Activated CD8-positive, alpha-beta memory T cell treated with anti-CD3 and anti-CD28 coated beads, Interleukin-2, amount 10 ng/mL, durations not matched to agents 7 days and 5 days (primary cell): ENCODE measurements at places on chromosomes 12 and 14. TPM values are rescaled to one million over a fixed set of nuclear protein-coding genes. Genes with fewer than 3 reads are reported as not detected.

GRCh38 chr12:53696285-53696654, 20.4 kb upstream of the ATP5MC2 start:
- no peak overlapping the region for H3K4me3 ChIP-seq
- DNase-seq, result no peak
- peaks cover 26% of the 10 kb centered on the region for H3K4me1 ChIP-seq
- no peak overlapping the region for H3K27ac ChIP-seq
- H3K27me3 ChIP-seq, result peaks cover 78% of the 10 kb centered on the region

DNA sequence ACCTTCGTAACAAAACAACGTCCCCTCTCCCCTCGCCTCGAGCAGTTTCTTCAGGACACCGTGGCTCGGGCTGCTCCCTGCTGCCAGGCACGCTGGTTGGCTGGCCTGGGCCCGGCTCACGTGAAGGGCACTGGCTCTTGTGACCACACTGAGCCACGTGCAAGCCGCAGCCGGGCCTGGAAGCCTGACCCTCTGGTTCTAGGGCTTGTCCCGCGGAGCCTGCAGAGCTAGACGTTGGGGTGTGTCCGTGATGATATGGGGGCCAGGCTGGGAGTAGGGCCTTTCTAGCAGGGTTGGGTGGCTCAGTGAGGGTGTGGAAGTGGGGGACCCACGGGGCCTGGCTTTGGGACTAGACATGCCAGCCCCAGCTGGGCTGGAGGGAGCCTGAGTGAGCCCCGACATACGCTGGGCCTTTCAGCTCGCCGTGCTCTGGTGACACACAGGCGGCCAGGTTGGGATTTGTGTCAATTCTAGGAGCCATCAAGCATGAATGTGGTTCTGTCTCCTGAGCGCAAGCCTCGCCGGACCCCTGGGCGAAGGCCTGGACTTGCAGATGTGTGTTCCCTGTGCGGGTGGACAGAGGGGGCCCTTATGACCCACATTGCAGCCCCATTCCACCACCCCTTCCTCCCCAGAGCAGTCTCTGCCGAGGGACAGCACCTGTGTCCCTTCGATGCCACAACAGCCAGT, 13.6 kb upstream of the AMN start:
- H3K4me3 ChIP-seq, result no peak overlapping the region
- DNase-seq, result no peak
- no peaks in the 10 kb centered on the region for H3K27me3 ChIP-seq
- H3K36me3 ChIP-seq, result peaks cover 8% of the 10 kb centered on the region
- H3K4me1 ChIP-seq, result no peaks in the 10 kb centered on the region
- H3K27ac ChIP-seq, result no peak overlapping the region

DNA sequence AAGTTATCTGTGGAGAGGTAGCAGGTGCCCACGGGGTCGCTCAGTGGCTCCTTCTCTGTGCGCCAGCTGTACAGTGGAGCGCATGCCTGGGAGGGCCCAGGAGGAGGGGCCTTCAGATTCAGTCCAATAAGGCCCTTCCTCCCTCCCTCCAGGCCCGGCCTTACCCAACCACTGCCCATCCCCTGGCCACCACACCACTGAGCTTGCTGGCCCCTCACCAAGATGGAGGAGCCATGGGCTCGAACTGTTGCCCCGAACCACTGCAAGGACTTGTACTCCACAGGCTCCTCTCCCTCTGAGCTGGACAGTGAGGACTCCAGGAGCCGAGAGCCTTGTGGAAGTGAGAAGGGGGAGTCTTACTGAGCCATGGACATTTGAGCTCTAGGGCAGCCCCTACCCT, 9.8 kb downstream of the ITGA5 start:
- no peaks in the 10 kb centered on the region for H3K27me3 ChIP-seq
- H3K36me3 ChIP-seq, result peaks cover 32% of the 10 kb centered on the region
- H3K27ac ChIP-seq, result no peak overlapping the region

RNF212B gene
- total RNA-seq, result not detected

- H3K27ac ChIP-seq, result no peak overlapping the region
- H3K27me3 ChIP-seq, result no peaks in the 10 kb centered on the region
- peaks cover 32% of the 10 kb centered on the region for H3K36me3 ChIP-seq
- DNase-seq, result no peak
- no peak overlapping the region for H3K4me3 ChIP-seq
- H3K4me1 ChIP-seq, result peaks cover 35% of the 10 kb centered on the region
Observed at GRCh38 chr14:71362920-71363584, 455.8 kb downstream of the PCNX1 start.

ACTR6 gene
- 34.2 TPM for total RNA-seq

- no peak overlapping the region for H3K27ac ChIP-seq
- H3K36me3 ChIP-seq, result no peaks in the 10 kb centered on the region
- H3K4me1 ChIP-seq, result peaks cover 25% of the 10 kb centered on the region
Observed at GRCh38 chr14:98909251-98909944, 362.6 kb downstream of the BCL11B start.

GRCh38 chr14:43786066-43786762, 720.9 kb downstream of the FSCB start:
- no peaks in the 10 kb centered on the region for H3K4me1 ChIP-seq
- no peak for DNase-seq
- H3K36me3 ChIP-seq, result no peaks in the 10 kb centered on the region
- no peaks in the 10 kb centered on the region for H3K27me3 ChIP-seq

- no peaks in the 10 kb centered on the region for H3K27me3 ChIP-seq
- H3K4me1 ChIP-seq, result no peaks in the 10 kb centered on the region
- no peaks in the 10 kb centered on the region for H3K36me3 ChIP-seq
- no peak overlapping the region for H3K27ac ChIP-seq
- no peak overlapping the region for H3K4me3 ChIP-seq
Observed at GRCh38 chr14:38882533-38882932, 220.5 kb downstream of the SEC23A start.

GRCh38 chr12:56521590-56522371, at the start of gene RBMS2:
RBMS2 (plus strand) TSS chr12:56521820; CDS start chr12:56522024, 204 bp downstream.
- peak within 1 kb of the TSS; percentile 77 for H3K4me3 ChIP-seq
- no peaks in the 10 kb centered on the region for H3K36me3 ChIP-seq
- H3K27ac ChIP-seq, result peak within 1 kb of the TSS; percentile 77
- peak; percentile 71 for DNase-seq
- H3K27me3 ChIP-seq, result no peaks in the 10 kb centered on the region

DNA sequence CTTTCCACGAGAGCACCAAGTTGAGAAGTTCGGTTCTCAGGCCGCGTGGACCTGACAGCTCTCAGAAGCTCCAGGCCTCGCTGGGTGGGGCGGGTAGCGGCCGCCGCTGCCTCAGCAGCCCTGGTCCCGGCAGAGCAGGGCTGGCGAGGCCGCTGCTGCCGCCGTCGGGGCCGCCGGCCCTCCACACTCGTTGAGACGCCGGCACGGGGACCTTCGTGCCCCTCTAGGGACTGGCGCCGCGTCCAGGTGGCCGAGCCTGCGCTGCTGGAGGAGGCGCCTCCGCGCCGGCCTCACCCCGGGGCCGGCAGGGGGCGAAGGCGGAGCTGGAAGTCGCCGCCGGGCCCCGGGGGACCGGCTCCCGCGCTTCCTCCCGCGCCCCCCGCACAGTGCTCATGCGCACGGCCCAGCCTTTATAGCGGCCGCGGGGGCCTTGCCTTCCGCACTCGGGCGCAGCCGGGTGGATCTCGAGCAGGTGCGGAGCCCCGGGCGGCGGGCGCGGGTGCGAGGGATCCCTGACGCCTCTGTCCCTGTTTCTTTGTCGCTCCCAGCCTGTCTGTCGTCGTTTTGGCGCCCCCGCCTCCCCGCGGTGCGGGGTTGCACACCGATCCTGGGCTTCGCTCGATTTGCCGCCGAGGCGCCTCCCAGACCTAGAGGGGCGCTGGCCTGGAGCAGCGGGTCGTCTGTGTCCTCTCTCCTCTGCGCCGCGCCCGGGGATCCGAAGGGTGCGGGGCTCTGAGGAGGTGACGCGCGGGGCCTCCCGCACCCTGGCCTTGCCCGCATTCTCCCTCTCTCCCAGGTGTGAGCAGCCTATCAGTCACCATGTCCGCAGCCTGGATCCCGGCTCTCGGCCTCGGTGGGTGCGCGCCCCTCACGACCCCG, at the start of gene COCH:
Gene COCH (plus strand): TSS at position 440 of the 879 bp plus-strand sequence. CDS start 380 bp downstream, at position 820.
- H3K36me3 ChIP-seq, result peaks cover 1% of the 10 kb centered on the region
- H3K4me1 ChIP-seq, result peaks cover 14% of the 10 kb centered on the region
- DNase-seq, result peak; percentile 42
- H3K27ac ChIP-seq, result no peak within 1 kb of the TSS

- H3K27me3 ChIP-seq, result no peaks in the 10 kb centered on the region
- no peaks in the 10 kb centered on the region for H3K4me1 ChIP-seq
- peaks cover 4% of the 10 kb centered on the region for H3K36me3 ChIP-seq
- DNase-seq, result no peak
- H3K4me3 ChIP-seq, result no peak overlapping the region
- H3K27ac ChIP-seq, result no peak overlapping the region
Observed at GRCh38 chr14:103729496-103730448, 14.2 kb downstream of the ZFYVE21 start.

CCDC196 gene
- not detected for total RNA-seq

- peaks cover 51% of the 10 kb centered on the region for H3K36me3 ChIP-seq
- H3K4me3 ChIP-seq, result no peak overlapping the region
- H3K27me3 ChIP-seq, result no peaks in the 10 kb centered on the region
- no peak for DNase-seq
- H3K27ac ChIP-seq, result no peak overlapping the region
Observed at GRCh38 chr12:28215021-28215420, 24.8 kb downstream of the CCDC91 start.

GRCh38 chr12:107492393-107493134, 193.0 kb upstream of the PWP1 start:
- peaks cover 2% of the 10 kb centered on the region for H3K36me3 ChIP-seq
- no peak overlapping the region for H3K4me3 ChIP-seq
- DNase-seq, result no peak
- peak overlapping the region; percentile 68 for H3K27ac ChIP-seq
